ENCODE measurements at places on chromosomes 4 and X.

DNA sequence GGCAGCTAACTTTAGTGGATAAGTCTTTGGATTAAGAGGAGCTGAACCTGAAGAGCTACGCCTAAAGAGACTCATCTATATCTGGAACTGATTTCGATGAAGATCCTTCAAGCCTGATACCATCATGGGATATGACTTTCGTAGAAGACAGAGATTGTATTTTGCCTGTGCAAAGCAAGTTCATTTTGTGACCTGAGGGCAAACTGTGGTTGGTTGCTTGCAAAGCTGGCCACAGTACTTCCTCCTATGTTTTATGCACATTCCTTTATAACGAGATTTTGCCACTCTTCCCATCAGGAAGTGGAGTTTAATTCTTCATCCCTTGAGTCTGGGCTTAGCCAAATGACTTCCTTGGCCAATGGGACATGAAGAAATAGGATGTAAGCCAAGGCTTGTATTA is 519.3 kb upstream of the NR3C2 start:
- no peak for DNase-seq

GRCh38 chrX:73615022-73615421 is 52.0 kb downstream of the CHIC1 start:
- DNase-seq = no peak

- no peak for DNase-seq
Measured at GRCh38 chr4:6607368-6608055, 32.5 kb downstream of the MAN2B2 start.

DNA sequence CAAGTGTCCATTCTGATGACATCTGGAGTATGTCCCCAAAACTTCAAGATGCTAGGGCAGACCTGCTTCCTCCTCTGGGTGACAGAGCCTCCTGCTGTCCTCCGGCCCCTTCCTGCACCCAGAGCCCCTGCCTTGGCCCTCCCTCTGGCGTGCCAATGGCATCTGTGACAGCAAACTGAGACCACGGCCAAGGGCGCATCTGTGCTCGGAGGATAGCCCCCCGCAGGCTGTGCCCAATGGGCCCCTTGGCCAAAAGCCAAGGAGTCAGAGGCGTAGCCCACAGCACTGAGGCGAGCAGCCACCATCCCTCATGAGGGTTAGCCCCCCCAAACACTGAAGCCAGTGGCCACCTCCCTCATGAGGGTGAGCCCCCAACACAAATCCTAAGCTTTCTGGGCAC is 7.9 kb downstream of the LRPAP1 start:
- DNase-seq = no peak

GRCh38 chr4:17283832-17284231 is 228.1 kb downstream of the QDPR start:
- no peak for DNase-seq

DNA sequence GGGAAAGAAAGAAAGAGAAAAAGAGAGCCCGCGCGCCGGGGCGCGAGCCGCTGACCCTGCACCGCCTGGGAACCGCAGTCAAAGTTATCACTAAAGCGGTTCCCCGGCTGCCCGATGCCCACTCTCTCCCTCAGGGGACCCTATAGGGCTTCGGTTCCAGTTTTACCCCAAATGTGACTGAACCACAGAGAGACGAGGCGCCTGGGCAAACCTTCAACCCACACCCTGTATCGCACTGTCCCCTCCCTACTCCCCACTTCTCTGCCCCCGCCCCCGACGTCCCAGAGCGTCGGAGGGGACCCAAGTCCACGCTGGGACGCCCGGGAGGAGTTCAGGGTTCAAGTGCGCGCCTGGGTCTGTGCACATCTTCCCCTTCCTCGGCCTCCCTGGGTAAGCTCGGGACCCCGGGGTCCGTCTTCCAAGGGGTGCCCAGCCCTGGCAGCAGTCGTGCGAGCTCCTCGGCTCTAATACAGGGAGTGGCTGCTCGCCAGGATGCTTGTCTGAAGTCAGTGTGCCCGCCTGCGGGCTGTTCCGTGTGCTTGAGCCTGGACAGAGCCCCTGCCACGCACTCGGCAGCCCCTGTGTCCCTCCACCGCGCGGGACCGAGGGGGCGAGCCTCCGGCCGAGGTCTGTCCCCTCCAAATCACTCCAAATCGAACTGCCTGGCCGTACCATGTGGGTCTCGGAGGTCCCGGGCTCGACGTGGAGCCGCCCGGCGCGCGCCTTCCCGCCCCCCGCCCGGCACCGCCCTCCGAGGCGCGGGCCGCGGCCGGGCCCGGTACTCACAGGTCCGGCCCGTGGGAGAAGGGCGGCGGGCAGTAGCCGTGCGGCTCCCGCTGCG is 960 bp downstream of the TRPC3 start:
- peak; percentile 16 for DNase-seq

- no peak for DNase-seq
Measured at GRCh38 chrX:52420824-52421443, 52.1 kb downstream of the XAGE2 start.

GRCh38 chr4:23382879-23383278 is 507.0 kb downstream of the PPARGC1A start:
- no peak for DNase-seq

DNA sequence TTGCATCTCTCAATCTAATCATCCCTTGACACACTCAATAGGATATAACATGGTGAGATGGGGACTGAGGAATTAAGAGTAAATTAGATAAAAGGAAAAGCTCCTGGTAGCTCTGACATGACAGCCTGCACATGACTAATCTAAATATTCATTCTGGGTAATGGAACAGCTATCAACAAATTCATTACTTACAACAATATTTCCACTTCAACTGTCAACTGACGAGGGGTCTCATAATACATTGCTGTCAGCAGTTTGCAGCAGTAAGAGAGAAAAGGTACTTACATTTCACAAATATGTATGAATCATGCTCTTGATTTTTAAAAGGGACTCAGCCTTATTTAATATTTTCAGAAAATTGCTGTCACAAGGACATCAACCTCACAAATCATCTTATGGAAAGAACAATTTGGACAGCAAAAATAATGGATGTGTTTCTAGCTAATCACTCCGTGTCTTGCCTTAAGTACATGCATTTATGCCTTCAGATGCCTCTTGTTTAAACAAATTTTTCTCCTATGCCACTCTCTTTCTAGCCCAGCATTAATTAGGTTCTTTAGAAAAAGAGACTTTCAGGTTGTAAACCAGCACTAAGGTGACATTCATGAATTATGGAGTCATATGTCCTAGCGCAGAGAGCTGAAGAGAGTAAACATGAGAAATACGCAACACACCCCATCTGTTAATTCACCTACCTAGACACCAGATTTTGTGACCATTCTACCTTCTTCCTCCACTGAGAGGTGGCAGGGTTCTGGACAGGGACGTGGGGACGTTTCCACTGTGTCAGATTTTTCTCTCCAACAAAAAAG is 99.6 kb upstream of the TMEM150C start:
- no peak for DNase-seq

DNA sequence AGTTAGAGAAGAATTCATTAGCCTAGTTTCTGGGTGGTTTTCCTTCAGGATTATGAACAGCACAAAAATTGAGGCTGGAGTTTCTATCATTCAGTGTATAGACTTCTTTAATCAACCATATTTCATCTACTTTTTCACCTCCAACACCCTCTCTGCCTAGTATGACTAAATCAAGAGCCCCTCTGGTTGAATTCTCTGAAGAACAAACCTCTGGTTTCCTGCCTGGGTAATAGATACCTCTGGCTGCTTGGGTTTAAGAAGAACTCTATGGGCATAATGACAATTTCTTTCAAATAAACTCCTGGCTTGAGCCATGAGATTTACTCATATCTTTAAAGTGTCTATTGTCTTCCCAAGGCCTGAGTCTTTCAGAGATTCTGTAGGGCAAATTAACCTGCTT is 66.5 kb downstream of the C4orf33 start:
- no peak for DNase-seq

GRCh38 chr4:155487210-155487609 is 110.4 kb upstream of the MAP9 start:
- DNase-seq = no peak

GRCh38 chr4:83040269-83040668 is 5.3 kb downstream of the COPS4 start:
- no peak for DNase-seq

DNA sequence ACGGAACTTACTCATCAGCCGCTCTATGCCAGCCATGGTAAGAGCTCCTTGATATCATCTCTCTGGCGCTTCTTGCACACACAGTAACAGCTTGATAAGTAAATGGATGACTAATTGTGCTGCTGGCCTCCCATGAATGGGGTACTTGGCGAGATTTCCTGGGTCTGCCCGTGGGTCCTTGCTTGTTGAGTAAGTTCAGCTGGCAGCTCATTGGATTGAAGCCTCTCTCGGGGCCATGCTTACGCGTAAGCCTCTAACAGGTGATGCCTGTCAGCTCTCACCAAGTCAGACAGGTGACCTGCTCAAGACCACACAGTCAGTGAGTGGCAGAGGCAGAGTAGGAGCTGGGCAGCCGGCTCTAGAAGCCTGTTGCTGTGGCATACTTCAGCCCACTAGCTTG is 7.7 kb downstream of the NSG1 start:
- no peak for DNase-seq
